ENCODE measurements at places on chromosomes 2 and 18.

DNA sequence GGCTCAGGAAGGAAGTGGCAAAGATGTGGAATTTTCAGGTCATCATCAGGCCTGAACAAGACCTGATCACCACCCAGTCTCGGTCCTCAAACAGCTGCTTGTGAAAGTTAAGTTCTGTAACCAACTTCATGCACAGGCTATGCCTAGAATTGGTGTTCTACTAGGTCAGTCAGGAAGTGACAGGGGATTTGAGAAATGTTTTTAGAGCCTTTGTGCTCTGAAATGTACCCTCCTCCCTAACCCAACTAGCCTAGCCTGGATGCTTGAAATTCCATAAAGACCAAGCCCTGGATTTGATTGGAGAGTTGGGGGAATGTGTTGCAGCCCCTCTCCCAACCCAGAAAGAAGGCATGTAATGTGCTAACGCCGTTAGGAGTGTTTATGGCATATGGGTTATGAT is 63.3 kb downstream of the TGOLN2 start:
- DNase-seq, result no peak

GRCh38 chr18:35289293-35289692 is 736 bp downstream of the ZSCAN30 start:
- DNase-seq, result no peak

DNA sequence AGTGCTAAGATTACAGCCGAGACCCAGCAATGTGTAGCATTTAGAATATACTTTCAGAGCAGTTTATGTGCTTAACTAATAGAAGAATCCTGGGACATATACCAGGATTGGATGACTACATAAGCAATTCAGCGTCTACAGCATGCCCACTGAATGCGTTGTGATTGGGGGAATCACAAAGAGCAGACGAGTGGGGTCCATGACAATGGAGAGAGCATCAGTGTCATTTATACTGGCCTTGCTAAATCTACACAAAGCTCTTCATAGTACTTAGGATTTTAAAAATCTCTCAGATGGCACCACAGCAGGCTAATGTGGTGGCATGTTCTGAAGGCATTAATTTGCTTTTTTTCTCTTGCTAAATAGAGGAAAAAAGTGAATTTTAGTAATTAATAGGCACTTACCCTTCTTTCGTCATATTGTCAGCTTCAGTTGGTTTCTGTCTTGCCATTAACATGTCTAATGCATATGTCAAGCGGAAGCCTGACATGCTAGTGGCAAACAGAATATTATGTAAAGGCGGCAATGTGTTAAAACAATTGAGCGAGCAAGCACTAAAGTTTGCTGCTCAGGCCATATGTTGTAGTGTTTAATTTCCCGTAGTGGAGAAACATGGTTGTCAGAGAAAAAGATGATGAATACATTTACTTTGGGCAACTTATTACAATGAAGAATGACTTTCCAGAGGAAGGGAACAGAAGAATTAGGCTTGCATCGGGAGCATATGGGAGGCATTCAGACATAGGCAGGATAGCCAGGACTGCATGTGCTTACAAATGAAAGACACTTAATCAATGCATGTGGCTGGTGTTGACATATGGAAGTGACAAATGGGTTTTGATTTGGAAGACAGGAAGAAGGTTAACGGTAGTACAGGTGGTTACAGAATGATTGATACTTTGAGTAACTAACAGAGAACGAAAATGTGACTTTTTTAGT is 145.2 kb downstream of the ICOS start:
- no peak for DNase-seq

GRCh38 chr2:52253416-52253980 is 1221.6 kb upstream of the NRXN1 start:
- no peak for DNase-seq

DNA sequence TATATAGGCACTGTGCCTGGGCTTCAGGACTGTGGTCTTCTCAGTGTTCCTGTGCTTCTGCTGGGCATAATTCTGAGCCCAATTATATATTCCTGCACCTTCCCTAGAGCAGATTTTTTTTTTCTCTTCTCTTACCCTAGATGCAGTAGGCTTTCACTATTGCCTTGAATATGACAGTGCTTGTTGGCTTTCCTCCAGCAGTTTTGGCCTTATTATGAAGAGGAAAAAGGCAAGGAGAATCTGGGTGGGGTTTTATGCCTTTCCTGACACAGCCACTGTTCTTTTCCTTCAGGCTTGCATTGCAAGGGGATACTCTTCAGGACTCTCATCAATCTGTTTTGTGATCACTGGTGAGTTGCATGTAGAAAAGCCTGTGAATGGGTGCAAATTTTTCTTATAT is 221.9 kb upstream of the CELF4 start:
- DNase-seq, result no peak

DNA sequence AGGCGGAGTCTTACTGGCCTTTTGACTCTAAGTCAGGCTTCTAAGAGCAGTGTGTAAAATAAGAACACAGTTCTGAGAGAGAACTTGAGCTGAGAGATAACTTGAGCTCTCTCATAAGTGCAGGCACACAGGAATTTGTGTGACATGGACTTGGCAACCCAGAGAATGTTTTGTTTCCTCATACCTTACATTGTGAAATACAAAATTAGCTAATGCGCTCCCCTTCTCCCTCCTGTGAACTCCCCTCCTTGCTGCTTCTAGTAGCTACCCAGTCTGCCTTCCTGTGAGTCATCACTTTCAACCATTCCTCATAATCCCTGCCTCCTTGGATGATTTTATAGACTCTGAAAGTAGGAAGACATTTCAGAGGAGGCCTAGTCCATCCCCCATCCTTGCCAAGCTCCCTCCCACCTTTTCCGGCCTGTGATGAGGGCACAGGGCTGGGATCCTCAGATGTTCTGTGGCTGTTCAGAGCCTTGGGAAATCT is 22.6 kb downstream of the FER1L5 start:
- peak; percentile 24 for DNase-seq

GRCh38 chr18:48594471-48595094 is 55.8 kb downstream of the CTIF start:
- no peak for DNase-seq

- DNase-seq, result no peak
Observed at GRCh38 chr2:30964334-30965005, 157.2 kb upstream of the CAPN13 start.

DNA sequence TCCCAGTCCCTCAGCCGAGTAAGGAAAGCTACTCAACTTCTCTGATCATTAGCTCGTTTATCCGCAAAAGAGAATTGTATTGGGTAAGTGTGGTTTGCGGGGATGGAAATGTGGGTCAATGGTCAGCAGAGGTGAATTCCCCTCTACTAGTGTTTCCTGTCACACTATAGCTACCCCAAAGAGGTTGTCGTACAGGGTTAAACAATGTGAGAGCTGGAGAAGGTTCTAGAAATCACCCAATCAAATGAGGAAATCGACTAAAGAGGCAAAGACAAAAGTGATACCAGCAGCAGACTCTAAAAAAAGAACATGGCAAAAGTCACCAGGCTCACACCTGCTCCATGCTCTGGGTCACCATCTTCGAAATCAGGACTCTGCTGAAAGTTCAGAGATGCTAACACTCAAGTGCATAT is 144.7 kb upstream of the ITGA4 start:
- no peak for DNase-seq

- no peak for DNase-seq
Observed at GRCh38 chr18:58338961-58339592, 289.8 kb downstream of the ALPK2 start.

- no peak for DNase-seq
Observed at GRCh38 chr2:126793885-126794613, 104.6 kb upstream of the TEX51 start.

- no peak for DNase-seq
Observed at GRCh38 chr2:6148882-6149281, 456.7 kb downstream of the SOX11 start.

DNA sequence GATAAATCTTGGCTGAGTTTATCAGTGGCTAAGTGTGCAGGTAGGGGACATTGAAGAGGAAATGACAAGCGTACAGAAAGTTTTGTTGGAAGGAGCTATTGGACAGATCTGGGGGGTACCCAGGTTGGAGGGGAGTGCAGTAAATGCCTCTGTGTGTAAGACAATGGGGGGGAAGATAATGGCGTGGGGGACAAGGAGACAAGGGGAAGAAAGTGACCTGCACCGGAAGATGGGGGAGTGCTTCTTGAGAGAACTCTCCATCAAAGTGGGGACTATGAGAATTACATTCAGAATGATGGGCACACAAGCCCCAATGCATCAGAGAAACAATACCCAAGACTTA is 190.0 kb downstream of the ALPK2 start:
- no peak for DNase-seq

DNA sequence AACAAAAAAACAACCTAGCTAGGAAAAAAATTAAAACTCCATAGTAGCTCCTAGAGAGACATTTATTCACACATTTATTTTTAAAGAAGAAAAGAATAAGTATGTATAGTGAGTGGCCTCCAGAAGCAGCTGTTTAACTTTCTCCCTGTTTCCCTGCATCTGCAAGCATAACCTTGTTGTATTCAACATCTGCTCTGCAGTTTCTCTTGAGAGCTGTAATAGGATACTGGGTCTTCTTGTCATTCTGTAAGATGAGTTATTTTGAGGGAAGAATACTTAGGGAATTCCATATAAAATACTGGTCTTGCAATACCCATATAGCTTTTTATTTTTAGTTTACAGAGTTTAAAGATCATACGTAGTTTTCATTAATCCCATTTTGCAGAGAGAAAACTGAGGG is 246.6 kb downstream of the LRRTM1 start:
- no peak for DNase-seq

DNA sequence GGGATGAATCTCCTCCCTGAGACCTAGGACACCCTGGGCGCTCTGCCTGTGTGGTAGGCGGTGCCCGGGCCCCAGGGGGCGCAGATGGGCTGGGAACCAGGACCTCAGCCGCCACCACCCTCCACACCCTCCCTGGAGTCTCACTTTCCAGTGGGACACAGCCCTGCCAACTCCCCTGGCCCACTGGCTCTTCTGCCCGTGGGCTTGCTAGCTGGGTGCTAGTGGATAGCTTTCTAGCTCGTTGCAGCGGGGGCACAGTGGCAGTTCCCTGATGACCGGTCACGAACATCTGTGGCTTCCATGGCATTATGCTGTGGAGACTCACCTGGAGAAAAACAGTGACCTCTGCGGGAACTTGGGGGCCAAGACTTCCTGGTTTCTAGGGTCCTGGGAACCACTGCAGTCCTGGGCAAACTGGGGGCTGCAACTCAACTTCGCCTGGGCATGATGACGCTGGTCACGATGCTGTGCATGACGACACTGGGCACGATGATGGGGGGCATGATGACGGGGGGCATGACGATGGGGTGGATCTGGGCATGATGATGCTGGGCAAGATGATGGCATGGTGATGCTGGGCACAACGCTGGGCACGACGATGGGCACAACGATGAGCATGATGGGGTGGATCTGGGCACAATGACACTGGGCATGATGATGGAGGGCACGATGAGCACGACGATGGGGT is 31.0 kb upstream of the ALLC start:
- no peak for DNase-seq

DNA sequence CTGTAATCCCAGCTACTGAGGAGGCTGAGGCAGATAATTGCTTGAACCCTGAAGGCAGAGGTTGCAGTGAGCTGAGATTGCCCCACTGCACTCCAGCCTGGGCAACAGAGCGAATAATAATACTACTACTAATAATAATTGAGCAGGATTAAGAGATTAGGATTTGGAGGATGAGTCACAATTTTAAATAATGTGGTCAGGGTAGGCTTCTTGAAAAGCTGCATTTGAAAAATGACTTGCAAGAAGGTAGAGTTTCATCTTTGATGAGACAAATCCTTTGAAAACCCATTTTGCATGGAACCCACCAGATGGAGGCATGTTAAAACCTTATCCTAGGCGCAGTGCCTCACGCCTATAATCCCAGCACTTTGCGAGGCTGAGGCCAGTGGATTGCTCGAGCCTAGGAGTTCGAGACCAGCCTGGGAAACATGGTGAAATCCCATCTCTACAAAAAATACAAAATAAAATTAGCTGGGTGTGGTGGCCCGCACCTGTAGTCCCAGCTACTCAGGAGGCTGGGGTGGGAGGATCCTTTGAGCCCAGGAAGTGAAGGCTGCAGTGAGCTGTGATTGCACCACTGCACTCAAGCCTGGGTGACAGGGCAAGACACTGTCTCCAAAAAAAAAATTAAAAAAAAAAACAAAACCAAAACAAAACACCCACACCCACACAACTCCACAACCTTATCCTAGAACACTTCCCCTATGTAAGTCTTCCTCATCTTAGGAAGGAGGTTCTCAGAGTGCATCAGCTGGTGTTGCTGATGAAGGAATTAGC is 3.3 kb upstream of the ATP8B1 start:
- no peak for DNase-seq

GRCh38 chr2:143856978-143857377 is 662.9 kb downstream of the ZEB2 start:
- no peak for DNase-seq

- DNase-seq, result no peak
Observed at GRCh38 chr2:98909317-98910211, 26.5 kb downstream of the CRACDL start.

- DNase-seq, result no peak
Observed at GRCh38 chr2:73203055-73203681, 794 bp downstream of the NOTO start.

- DNase-seq, result no peak
Observed at GRCh38 chr2:146844226-146844990, 1000.4 kb upstream of the ACVR2A start.

DNA sequence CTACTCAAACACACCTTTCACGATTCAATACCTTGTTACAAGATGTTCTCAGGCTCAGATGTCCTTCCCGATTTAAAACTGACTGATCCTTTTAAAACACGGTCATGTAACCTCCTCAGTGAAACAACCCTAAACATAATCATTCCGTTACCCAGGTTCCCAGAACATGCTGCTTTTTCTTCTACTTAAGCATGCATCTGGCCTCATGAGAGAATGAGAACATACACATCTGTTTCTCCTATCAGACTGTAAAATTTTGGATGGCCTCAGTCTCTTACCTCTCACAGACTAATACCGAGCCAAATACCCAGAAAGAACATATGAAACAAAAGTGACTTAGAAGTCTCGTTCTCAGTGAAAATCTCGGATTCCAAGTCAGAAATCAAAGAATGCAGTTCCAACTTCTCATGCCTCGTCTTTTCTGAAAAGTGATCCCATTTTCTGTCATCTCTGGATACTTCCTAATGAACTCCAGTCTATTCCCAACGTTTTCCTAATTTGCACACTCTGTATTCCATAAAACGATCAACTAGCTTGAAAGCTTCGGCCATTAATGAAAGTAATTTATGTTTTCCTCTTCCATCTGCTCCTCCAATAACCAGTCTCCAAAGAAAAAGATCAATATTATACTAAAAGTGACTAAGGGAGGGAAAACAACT is 919 bp downstream of the SF3B1 start:
- DNase-seq, result no peak

DNA sequence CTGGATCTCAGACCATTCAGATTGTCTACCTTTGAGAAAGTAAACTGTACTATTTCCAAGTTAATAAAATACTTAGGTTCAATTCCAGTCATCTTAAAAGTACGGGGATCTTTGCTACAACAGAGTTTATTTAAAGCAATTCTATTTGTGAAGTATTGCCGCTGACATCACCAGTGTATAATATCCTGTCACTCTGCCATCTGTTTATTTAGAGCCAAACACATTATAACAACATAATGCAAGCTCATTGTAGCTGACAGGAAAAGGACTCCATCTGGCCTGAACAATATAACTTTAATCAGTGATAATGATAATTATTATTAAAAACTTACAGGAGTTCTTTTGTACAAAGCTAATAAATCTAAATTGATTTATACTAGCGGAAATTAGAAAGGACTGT is 786.8 kb downstream of the ERBB4 start:
- no peak for DNase-seq

All from GDM1 (cell line).